GM20000 (cell line): ENCODE measurements at places on chromosomes 2 and 18.

- DNase-seq = no peak
These were observed 25.4 kb downstream of the ALPK2 start for GRCh38 chr18:58603375-58604067.

DNA sequence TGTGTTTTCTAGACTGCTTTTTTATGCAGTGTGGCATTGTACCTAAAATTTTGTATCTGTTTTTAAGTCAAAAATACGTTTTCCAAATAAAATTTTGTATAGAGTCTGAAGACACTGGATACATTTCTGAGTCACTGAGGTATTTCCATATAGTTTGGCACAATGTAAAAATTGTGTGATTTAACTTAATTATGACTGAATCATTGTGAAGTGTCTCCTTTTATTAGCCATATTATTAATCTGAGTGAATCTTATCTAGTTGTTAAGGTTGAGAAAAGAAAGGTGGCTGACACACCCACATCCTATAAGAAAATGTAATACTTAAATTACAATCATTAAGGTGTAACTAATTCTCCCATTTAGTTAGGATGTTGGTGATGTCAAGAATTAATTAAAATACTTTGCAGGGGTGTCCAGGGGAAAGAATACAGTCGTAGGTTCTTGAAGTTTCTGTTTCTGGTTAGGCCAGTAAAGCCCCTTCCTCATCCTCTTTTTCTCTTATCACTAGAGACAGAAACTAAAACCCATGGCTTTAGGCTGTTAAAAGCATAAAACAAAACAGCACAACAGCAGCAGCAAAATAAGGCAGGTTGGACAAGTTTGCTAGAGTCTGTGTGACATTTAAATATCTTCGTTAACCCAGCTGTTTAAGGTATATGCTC lies 71.6 kb downstream of the UBE2E3 start:
- no peak for DNase-seq

DNA sequence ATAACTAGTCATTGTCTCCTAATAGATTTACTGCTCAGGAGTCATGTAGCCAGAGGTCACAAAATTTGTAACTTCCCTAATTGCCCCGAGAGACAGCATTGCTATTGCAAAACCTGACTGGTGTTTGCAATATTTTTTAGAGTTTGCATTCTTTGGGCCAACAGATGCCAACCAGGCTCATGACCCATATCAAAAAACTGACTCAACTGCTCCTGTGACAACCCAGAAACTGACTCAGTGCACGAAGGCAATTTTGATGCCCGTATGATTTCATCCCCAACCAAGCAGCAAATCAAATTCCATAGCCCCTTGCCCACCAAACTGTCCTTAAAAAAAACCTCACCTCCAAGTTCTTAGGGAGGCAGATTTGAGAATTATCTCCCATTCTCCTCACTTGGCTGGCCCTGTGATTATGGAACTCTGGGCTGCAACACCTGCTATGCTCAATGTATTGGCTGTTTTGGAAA lies 951.3 kb downstream of the TSN start:
- DNase-seq = no peak

DNA sequence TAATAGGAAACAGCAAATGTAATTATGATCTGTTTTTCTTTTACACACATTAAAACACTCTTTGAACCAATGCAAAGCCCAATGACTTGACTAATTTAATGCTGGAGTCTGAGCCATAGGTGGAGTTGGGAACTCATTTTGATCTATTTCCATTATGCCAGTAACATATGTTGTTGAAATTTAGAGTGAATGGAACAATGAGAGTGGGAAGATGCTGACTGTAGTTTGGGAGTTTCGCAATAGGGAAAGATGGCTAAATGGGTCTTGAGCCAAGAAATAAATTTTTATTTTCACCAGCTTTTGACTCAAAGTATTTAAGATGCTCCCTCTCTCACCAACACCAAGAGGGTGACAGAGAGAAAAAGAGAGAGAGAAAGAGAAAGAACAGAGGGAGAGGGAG lies 246.7 kb downstream of the DLGAP1 start:
- DNase-seq = no peak

DNA sequence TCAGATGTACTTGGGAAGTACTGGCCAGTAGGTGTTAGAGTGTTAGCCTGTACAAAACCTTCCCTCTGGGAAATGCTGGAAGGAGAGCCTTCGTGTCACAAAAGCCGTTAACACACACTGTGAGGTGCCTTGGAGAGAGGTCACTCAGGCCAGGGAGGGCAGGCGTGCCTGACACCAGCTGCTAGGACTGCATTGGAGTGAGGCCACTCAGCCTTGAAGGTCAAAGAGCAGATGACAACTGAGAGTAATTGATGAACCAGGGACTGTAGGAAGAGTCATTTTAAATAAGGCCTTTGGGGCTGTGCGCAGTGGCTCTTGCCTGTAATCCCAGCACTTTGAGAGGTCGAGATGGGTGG lies 45.4 kb downstream of the ASAP2 start:
- DNase-seq = no peak

GRCh38 chr2:111620281-111620680 lies 263.7 kb downstream of the ANAPC1 start:
- no peak for DNase-seq
